ENCODE measurements at places on chromosomes 16 and 17. TPM values are rescaled to one million over a fixed set of nuclear protein-coding genes. Genes with fewer than 3 reads are reported as not detected.

Gene GALK1
- polyA plus RNA-seq: 61.0 TPM

GRCh38 chr16:10752843-10753523 lies 9.3 kb downstream of the NUBP1 start:
- DNase-seq: no peak

Gene SGCA
- polyA plus RNA-seq: 1.2 TPM

Gene CNTROB
- 30.1 TPM for polyA plus RNA-seq

- DNase-seq: no peak
Observed at GRCh38 chr17:49224198-49224996, 6.2 kb downstream of the PHOSPHO1 start.

Gene DNAH3
- 0.16 TPM for polyA plus RNA-seq

GRCh38 chr16:56667581-56668571 lies at the start of gene MT1G:
MT1G (minus strand) TSS chr16:56668065; CDS start chr16:56667993, 72 bp downstream.
- DNase-seq: peak; percentile 94

GRCh38 chr16:72635104-72635503 lies 412.8 kb downstream of the ZFHX3 start:
- no peak for DNase-seq

GRCh38 chr17:33050611-33051140 lies 59.0 kb downstream of the SPACA3 start:
- DNase-seq: no peak

- no peak for DNase-seq
Observed at GRCh38 chr16:54437401-54437800, 150.8 kb upstream of the IRX3 start.

Gene KRTAP1-3
- not detected for polyA plus RNA-seq

- no peak for DNase-seq
Observed at GRCh38 chr17:49979748-49980479, 10.9 kb downstream of the DLX4 start.

- DNase-seq: peak; percentile 54
Observed at GRCh38 chr17:14211801-14212200, 24.9 kb downstream of the CDRT15 start.
